NCI-H460 (cell line): ENCODE measurements at places on chromosomes 16 and 17. TPM values are rescaled to one million over a fixed set of nuclear protein-coding genes. Genes with fewer than 3 reads are reported as not detected.

Gene SALL1
- 1.5 and 1.6 TPM in 2 replicates for total RNA-seq

Gene NOD2
- 0.02 TPM in 1 of 2 replicates, not detected in the other for total RNA-seq

Gene FOXF1
- 8.2 and 8.9 TPM in 2 replicates for total RNA-seq

Gene PITPNM3
- 0.84 and 1.0 TPM in 2 replicates for total RNA-seq

Gene CACNG1
- not detected in 2 replicates for total RNA-seq

Gene MMP25
- total RNA-seq: 0.14 and 0.25 TPM in 2 replicates

Gene MAF
- total RNA-seq: 0.22 and 0.26 TPM in 2 replicates

Gene MYH2
- not detected in 2 replicates for total RNA-seq

Gene NPIPA2
- total RNA-seq: 2.7 and 3.7 TPM in 2 replicates

Gene ABCC12
- not detected in 2 replicates for total RNA-seq

Gene KRTAP9-4
- not detected in 2 replicates for total RNA-seq

Gene SEPTIN1
- total RNA-seq: 0.26 TPM in 1 of 2 replicates, not detected in the other

Gene RAPGEFL1
- 2.8 and 2.9 TPM in 2 replicates for total RNA-seq

GRCh38 chr16:24440306-24440705 lies 99.1 kb upstream of the RBBP6 start:
- DNase-seq: no peak

- DNase-seq: no peak
These were observed 349.1 kb downstream of the SEC14L1 start for GRCh38 chr17:77489893-77490255.

DNA sequence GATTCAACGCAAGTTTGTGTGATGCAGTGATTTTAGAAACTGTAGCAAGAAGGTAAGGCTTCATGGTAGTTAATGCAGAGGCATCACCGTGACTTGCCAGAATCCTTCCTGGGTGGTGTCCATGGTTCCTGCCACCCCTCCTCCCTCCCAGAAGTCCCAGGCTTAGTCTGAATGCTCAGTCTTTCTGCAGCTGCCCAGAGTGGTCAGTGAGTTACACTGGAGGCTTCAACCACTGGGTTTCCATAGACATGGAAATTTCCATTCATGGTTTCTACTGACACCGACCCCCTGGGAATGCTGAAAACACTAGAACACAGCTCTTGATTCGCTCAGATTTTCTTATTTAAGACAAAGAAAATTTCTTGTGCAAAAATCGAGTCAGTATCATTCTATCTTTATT lies 159.4 kb upstream of the HSBP1 start:
- no peak for DNase-seq

DNA sequence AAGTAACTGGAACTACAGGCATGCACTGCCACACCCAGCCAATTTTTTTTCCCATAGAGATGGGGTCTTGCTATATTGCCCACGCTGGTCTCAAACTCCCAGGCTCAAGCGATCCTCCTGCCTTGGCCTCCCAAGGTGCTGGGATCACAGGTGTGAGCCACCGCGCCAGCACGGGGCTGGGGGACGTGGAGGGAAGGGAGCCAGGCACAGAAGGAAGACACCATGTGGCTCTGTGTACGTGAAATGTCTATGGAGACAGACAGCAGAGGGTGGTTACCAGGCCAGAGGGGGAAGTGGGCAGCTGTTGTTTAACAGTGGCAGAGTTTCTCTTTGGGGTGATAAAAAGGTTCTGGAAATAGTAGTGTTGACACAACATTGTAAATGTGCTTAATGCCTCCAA lies 4.6 kb upstream of the PIEZO1 start:
- no peak for DNase-seq

DNA sequence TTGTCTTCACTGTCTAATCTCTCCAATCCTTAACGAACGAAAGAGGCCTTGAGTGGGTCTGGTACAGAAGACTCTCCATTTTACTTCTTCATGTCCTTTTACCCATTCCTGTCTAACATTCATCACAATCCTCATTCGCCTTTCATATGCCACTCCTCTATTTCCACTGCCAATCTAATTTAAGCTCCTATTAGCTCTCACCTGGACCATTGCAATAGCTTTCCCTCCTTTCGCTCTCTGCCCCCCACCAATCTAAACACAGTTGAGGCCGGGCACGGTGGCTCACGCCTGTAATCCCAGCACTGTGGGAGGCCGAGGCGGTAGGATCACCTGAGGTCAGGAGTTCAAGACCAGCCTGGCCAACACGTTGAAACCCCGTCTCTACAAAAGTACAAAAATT lies 6.3 kb upstream of the SLFN14 start:
- no peak for DNase-seq

GRCh38 chr17:46167826-46168569 lies 25.2 kb downstream of the KANSL1 start:
- no peak for DNase-seq

- no peak for DNase-seq
These were observed 48.2 kb downstream of the CEP112 start for GRCh38 chr17:66143657-66144282.

GRCh38 chr17:82346342-82347300 lies 12.4 kb upstream of the TEX19 start:
- DNase-seq: no peak

- DNase-seq: no peak
These were observed 276.6 kb upstream of the TNRC6C start for GRCh38 chr17:77681861-77682260.

- DNase-seq: no peak
These were observed 25.0 kb downstream of the NXN start for GRCh38 chr17:954431-955164.

- no peak for DNase-seq
These were observed 33.0 kb downstream of the TBX4 start for GRCh38 chr17:61485067-61485775.

GRCh38 chr16:48540222-48540900 lies 69.6 kb downstream of the N4BP1 start:
- no peak for DNase-seq

GRCh38 chr17:16255481-16255921 lies 38.5 kb downstream of the PIGL start:
- DNase-seq: no peak

- DNase-seq: no peak
These were observed 53.0 kb upstream of the METRNL start for GRCh38 chr17:83026311-83026811.

DNA sequence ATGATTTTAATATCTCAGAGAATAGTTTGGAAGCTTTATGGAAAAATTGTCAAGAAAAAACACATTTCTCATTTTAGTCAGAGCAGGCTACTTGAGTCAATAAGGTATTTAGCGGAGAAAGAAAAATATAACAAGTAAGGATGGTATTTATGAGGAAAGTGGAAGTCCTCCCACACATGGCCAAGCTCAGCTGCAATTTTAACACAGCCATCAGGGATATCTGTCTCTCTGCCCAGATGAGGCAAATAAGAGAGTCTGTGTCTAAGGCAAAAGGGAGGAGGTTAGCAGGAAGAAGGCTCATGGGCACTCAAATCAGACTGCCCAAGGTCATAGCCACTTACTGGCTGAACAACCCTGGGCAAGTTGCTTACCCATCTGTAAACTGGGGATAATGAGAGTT lies 5.2 kb upstream of the CMTM2 start:
- no peak for DNase-seq

DNA sequence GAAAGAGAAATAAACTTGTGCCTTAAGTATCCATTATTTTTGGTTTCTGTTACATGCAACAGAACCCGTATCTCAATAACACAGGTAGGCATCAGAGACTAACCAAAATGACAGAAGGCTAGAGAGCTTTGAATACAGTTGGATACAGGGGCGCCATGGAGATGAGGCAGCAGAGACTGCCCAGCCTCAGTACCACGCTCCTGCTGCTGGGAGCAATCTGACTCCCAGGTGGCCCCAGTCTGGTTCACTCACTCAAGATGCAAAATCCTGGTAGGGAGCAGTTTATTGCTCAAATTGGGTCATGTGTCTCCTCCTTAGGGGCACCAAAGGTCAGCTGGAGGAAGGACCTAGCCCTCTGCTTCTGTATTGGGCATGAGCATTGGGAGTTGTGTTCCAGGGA lies 218.9 kb downstream of the USP22 start:
- no peak for DNase-seq

DNA sequence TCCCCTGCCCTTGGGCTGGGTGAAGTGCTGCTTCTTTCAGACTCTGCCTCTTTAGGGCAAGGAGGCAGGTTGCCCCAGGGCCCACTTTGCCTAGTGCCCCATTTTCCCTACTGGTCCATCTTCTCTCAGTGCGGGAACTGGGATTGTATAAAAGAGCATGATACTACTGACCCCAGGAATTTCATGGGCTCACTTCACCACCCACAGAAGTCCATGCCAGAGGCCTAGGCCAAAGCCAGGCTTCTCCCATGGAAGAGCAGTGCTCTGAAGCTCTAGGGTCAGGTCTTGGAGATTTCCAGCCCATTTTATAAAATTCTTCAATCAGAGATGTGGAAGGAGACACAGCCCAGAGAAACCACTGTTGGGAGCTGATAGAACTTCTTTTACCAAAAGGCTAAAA lies 5.7 kb downstream of the CACNG1 start:
- no peak for DNase-seq

DNA sequence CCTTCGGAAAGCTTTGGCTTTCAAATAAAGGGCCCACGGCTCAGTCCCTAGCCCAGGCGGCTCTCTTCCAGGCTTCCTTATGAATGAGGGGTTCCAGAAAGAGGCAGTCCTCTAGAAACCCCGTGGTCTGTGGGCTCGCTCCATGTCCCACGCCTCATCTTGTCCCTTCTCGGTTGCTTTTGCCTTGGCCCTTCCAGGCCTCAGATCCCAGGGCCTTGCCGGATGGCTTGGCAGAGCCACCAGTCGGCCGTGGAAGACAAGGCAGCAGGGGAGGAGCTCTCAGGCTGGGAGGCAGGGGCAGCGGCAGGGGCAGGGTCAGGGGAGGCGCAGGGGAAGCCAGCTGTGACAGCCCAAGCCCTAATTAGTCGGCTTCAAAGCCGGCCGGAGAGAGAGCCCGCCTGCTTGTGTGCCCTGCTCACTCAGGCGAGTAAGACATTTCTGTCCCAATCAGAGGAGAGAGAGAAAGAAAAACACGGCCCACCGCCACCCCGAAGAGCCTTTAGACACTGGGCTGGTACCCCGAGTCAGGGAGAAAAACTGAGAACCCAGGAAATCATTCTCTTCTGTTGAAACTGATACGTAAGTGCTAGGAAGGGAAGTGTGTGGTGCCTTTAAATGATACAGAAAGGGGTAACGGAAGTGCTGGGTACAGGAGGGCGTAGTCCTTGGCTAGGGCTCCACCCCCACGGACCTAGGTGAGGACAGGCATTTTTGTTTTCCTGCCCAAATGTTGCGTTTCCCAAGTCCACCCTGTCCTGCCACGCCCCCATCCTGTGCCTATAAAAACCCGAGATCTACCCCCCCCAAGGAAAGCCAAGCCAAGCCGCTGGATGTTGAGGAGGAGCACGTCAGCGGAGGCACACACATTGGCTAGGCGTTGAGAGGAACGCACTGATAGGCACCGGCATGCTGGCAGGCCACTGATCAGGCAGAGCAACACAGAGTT lies 27.8 kb upstream of the MEIOC start:
- DNase-seq: no peak

DNA sequence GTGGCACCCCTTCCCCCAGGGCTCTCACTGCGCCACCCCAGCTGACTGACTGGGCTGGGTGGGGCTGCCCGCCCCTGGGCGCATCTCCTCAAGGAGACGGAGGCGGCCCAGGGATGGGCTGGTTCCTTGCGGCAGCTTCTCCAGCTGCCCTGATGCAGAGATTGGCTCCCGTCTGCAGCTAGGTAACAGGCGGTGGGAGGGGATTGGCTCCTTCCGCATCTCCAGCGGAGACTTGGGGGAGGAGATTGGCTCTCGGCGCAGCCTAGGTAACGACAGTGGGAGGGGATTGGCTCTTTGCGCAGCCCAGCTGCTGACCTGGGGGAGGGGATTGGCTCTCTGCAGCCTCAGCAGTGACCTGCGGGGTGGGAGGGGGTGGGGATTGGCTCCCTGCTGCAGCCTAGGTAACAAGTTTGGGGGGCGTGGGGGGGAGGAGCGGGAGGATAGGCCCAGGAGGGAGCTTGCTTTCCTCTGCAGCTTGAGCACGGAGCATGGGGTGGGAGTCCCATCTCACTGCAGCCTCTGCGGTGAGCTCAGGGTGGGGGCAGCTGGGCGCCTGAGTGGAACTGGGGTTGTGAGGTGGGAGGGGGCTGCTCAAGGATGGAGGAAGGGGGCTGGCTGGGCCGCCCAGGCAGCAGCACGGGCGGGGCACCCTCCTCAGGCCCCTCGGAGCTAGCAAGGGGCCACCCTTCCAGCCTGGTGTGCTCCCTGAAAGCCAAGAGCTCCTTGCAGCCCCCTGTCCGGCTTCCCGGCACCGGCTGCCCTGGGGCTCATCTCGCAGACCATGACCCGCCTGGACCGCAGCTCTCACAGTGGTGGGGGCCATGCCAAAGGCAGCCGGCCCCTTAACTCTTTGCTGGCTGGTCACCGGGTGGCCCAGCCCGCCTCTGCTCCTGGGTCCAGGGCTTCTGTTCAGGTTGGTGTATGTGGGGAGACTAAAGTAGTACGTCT lies 6.4 kb downstream of the NFE2L1 start:
- peak; percentile 93 for DNase-seq

- no peak for DNase-seq
These were observed 1230.3 kb upstream of the GOT2 start for GRCh38 chr16:59964232-59964924.

DNA sequence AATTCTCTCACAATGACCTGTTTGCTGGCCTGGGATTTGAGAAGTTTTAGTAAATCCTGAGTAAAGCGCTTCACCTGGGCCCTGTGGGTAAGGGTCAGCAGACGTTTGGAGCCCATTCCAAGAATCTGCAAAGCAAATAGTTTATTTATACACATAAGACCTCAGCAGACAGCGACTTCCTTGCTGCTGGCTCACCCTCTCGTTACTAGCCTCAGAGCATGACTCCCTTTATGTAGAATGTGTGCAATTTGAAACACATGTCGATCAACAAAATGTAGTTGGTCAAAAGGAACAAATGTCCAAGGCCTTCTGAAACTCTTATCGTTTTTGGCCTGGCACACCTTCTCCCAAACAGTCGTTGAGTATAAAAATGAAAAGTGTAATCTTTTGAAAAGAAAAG lies 31.3 kb downstream of the MARF1 start:
- DNase-seq: no peak

GRCh38 chr17:62781831-62782251 lies 26.3 kb downstream of the MARCHF10 start:
- DNase-seq: no peak

- DNase-seq: no peak
These were observed 8.5 kb downstream of the ZNF469 start for GRCh38 chr16:88391144-88391850.

GRCh38 chr16:88903267-88903666 lies 36.8 kb upstream of the PABPN1L start:
- no peak for DNase-seq
